ENCODE measurements at places on chromosomes 4 and X.
A peak's percentile ranks its signal among the peaks of the same experiment; 100 is the strongest.

GRCh38 chrX:134721766-134722532 lies 63.7 kb upstream of the PLAC1 start:
- no peak for DNase-seq

- no peak for DNase-seq
Observed at GRCh38 chrX:57172544-57172943, 35.3 kb upstream of the SPIN2A start.

DNA sequence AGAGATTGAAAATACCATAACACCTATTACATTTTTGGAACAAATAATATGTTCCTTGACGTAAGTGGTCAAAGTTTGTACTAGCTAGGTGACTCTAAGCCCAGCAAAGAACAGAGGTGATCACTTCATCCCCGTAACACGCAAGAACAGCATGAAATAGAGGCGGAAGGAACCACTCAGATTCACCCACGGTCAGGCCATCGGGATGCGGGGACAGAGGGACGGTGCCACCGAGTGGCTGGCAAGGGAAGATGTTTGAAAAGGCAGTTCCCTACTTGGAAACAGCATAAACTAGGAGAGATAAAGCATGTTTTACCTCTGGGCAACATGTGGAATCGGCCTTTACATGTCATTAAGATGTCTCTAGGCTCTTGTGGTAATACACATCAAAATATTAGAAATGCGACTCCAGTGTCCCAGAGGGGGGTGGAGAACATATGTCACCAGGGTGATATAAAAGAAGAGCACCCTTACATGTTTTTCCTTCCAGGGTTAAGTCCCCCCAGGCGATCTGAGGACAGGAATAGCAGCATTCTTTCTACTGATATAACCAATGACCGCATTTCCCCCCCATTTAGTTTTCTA lies 84.0 kb downstream of the PHKA2 start:
- DNase-seq = no peak

- no peak for DNase-seq
Observed at GRCh38 chr4:77104791-77105540, 29.2 kb upstream of the CCNI start.

DNA sequence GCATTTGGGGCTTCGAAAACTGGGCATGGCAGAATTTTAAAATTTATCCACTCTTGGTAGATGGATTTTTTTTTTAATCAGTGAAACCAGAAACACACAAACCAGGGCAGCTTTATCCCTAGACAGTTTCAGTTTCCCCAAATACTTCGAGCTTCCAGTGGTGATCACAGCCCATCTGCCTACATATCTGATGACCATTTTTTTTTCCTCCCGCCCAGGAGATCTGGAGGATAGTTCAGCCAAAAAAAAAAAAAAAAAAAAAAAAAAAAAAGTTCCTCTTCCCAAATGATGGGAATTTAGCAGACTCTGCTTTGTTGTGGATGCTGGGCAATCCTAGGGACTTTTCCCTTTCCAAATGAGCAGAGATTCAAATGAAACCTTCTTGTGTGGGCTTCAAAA lies 1.0 kb upstream of the TBC1D9 start:
- DNase-seq = no peak

DNA sequence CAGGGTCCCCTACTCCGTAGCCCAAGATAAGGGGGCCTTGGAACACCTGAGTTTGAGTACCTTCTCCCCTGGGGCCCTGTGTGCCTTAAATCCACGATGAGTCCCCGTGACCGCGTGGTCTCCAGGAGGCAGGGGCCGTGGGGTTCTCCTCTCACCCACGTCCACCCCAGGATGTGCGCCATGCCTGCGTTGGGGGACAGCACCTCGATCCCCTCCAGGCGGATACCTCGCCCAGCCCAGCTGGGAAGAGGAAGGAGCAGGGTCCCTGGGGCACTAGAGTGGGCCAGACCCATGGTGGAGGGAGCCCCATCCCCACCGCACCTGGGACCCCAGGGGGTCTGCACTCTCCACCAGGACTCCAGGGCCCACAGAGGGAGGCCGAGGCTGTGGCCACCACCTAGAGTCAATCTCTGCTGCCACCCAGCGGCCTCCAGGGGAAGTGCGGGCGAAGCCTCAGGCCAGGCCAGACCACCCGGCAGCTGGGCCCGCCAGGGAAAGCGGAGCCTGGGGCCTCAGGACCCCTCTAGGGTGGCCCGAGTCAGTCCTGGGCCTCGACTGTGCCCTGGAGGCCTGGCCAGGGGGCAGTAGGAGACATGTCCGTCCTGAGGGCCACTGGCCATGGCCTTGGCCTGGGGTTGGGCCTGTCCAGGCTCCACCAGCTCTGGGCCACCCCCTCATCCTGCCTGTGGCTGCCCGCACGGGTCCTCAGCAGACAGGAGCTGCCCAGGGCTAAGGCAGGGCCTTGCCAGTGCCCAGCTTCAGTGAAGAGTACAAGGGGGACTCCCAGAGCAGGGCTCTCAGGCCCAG lies 55.0 kb downstream of the FAM53A start:
- peak; percentile 18 for DNase-seq

- no peak for DNase-seq
Observed at GRCh38 chrX:135505351-135505750, 15.1 kb upstream of the INTS6L start.

GRCh38 chr4:93828995-93829819 lies 654 bp downstream of the ATOH1 start:
- no peak for DNase-seq

DNA sequence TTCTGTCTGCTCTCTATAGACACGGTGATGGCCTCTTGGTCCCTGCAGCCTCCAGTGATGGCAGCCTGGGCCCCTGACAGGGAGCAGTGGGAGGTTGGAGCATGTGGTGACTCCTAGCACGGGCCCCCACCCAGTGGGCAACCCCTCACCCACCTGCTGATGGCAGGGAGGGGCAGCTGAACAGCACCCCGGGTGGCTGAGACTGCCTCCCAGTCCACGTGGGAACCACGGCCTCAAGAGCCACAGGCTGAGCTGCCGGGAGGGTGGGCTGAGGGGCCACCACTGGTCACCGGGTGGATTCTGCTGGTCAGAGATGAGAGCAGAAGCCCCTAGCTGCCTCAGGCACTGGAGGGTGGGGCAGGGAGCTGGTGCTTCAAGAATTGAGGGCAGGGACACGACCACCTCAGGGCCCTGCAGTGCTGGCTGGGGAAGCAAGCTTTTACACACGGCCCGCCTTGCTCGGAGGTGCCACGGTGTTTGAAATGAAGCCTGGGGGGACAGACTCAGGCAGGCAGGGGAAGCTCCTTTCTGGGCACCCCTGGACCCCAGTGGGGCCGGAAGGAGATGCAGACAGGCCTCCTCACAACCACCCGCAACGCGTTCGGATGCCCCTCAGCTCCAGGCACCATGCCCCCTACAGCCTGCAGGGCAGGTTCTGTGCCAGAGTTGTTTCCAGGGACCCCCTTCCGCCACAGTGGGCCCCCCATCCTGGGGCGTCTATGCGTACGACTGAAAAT lies 6.3 kb upstream of the HAUS3 start:
- no peak for DNase-seq

DNA sequence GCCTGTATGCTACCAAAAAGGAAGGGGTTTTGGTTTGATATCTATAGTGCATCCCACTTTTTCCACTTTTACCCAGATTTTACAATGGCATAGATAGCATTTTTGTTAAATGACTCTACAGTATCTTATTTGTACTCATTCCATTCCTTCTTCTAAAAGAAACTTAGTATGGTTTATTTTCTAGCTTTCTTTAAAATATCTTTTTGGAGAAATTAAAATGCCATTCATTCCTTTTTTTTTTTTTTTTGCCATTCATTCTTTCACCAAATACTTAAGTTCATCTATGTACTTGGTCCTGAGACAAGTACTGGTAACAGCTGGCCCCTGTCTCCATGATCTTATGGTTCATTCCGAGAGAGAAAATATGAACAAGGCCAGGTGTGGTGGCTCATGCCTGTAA lies 49.1 kb downstream of the MID1 start:
- no peak for DNase-seq

DNA sequence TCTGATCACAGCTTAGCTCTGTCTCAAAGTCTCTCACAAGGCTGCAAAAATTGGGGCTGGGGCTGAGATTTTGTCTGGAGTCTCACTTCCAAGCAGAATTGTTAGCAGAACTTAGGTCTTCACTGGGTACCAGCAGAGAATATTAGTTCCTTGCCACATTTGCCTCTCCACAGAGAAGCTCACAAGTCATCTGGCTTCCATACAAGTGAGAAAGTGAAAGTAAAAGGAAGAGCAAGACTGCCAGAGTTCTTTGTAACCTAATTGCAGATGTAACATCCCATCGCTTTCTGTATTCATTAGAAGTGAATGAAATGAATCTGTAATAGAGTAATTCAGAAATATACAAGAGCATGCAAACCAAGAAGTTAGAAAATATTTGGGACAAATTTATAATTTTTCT lies 624.1 kb upstream of the GNPDA2 start:
- DNase-seq = no peak

DNA sequence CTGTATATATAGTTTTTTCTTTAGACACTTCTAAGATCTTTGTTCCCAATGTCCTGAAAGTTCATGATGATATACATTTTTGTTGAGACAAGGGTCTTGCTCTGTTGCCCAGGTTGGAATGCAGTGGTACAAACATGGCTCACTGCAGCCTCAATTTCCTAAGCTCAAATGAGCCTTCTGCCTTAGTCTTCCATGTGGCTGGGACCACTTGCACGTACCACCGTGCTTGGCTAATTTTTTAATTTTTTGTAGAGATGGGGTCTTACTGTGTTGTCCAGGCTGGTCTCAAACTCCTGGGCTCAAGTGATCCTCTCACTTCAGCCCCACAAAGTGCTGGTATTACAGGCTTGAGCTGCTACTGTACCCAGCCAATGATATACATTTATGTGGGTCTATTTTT lies 132.9 kb upstream of the BCOR start:
- DNase-seq = no peak

Measured in stimulated activated CD8-positive, alpha-beta memory T cell treated with anti-CD3 and anti-CD28 coated beads, Interleukin-15, amount 100 ng/mL, for 48 hours (primary cell).